ENCODE measurements at places on chromosomes 1 and 21. TPM values are rescaled to one million over a fixed set of nuclear protein-coding genes. Genes with fewer than 3 reads are reported as not detected.

Gene TRIM45
- total RNA-seq, result 0.69 TPM

Gene PADI1
- total RNA-seq, result not detected

DNA sequence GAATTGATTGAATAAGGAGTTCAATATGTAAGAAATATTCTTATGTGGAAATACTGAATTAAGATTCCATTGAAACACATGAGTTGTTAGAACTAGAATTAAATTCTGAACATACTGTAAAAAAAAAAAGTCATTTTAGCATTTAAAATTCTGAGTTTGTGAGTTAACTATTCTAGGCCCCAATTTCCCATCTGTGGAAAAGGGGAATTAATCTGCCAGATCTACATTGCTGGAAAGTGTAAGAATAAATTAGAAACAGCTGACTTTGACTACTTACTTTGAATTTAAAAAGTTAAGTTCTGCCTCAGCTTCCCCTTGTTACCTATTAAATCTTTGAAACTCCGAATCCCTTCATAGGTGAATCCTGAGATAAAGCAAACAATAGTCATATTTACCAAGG lies 103.0 kb downstream of the SNX7 start:
- no peak for DNase-seq

GRCh38 chr1:41466146-41466545 lies 18.3 kb downstream of the EDN2 start:
- no peak for DNase-seq

Gene TPTE
- total RNA-seq, result not detected

DNA sequence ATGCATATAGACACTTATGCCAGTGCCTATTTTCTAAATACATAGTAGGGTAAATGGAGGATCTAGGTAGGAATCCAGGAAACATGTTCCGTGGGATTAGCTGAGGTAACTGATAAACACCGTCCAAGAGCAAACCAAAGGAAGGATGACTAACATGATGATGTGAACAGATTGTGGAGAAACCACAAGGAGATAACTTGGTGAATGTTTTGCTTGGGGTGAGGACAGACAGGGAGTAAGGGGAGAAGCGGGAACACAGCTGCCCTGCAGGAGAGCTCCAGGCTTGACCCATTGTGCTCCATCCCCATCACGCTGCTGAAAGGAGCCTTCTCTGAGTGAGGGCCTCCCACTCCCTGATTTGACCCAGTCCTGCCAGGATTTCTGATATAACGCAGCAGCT lies 87.0 kb upstream of the ZC3H11B start:
- no peak for DNase-seq

DNA sequence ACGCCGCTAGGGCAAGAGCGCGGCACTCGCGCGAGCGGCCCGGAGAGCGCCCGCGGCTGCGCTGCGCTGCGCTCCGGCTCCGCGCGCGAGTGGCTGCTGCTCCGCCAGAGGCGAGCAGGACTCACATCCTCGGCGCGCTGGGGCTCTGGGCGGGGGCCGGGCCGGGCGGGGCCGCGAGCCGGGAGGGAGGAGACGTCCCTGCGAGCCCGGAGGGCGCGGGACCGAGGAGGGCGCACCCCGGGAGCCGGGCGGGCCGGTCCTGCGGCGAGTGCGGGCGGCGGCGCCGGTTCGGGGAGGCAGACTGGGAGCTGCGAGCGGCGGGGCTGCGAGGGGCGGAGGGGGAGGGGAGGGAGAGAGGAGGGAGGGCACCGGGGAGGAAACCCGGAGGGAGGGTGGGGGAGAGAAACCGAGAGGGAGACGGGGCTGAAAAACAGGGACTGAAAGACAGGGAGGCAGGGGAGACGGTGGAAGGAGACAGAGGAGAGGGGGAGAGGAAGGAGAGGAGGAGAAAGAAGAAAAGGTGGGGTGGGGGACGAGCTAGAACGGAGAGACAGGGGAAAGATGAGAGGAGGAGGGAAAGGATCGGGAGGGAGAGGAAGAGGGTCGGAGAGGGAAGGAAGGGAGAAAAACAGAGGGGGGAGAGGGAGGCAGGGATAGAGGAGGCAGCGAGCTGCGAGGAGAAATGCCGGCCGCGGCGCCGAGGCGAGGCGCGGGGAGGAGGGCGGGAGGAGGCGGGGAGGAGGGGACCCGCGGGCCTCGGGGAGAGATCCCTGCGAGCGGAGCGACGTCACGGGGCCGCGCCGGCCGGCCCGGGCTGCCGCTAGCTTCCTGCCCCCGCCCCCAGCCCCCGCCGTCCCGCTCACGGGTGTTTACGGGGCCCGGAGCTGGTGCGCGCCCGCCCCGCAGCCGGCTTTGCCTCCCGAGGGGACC lies at the start of gene CAMK2N1:
Gene CAMK2N1, minus strand, starts transcription at position 684 of the 930 bp plus-strand sequence. CDS start 831 bp downstream, outside the sequence.
- DNase-seq, result peak; percentile 71

Gene KAZN
- 0.33 TPM for total RNA-seq

GRCh38 chr1:92118826-92119225 lies 38.7 kb downstream of the BTBD8 start:
- DNase-seq, result no peak

GRCh38 chr21:29449306-29449950 lies 150.7 kb downstream of the BACH1 start:
- DNase-seq, result no peak

- DNase-seq, result no peak
Measured at GRCh38 chr1:31822766-31823165, 6.9 kb upstream of the SPOCD1 start.

GRCh38 chr1:234499943-234500245 lies 20.9 kb upstream of the TARBP1 start:
- DNase-seq, result no peak

DNA sequence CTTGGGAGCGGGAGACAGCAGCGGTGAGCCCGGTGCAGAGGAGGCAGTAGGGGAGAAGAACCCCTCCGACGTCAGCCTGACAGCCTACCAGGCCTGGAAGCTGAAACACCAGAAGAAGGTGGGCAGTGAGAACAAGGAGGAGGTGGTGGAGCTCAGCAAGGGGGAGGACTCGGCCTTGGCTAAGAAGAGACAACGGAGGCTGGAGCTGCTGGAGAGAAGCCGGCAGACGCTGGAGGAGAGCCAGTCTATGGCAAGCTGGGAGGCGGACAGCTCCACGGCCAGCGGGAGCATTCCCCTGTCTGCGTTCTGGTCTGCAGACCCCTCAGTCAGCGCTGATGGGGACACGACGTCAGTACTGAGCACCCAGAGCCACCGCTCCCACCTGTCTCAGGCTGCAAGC lies 32.9 kb downstream of the STYXL2 start:
- DNase-seq, result no peak

- DNase-seq, result no peak
Measured at GRCh38 chr1:7220007-7220406, 434.8 kb downstream of the CAMTA1 start.

Gene PPM1J
- 1.2 TPM for total RNA-seq

DNA sequence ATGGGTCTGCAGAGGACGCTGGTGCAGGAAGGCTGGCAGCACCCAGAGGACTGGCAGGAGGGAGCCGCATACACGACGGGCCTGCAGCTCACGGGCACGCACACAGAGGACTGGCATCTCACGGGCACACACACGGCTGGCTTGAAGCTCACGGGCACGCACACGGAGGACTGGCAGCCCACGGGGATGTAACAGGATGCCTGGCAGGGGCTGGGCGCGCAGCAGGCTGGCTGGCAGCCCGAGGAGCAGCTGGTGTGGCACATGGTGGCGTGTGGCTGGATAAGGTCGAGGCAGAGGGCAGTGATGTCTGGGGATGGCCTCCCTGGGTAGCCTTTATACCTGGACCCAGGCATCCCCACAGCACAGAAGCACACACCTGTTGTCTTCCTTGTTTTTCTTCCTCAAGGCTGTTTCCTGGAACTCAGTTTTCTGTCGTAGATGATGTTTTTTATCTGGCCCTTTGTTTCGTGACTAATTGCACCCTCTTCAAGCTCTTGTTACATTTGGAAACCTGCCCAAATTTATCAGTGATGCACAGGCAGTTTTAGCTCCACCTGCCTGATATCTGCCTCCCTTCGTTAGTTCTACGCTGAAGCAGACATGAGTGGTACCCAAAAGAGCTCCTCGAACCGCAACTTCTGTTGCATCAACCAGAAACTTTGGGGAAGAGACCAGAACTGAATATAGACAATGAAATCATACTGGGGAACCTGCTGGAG lies at the start of gene KRTAP12-1:
Gene KRTAP12-1, minus strand, starts transcription at position 303 of the 719 bp plus-strand sequence. Its CDS starts 40 bp downstream, at position 263.
- no peak for DNase-seq

- no peak for DNase-seq
Measured at GRCh38 chr1:217369271-217369981, 261.5 kb downstream of the GPATCH2 start.

- DNase-seq, result peak; percentile 49
Measured at GRCh38 chr1:201348211-201348566, 29.3 kb downstream of the TNNT2 start.

DNA sequence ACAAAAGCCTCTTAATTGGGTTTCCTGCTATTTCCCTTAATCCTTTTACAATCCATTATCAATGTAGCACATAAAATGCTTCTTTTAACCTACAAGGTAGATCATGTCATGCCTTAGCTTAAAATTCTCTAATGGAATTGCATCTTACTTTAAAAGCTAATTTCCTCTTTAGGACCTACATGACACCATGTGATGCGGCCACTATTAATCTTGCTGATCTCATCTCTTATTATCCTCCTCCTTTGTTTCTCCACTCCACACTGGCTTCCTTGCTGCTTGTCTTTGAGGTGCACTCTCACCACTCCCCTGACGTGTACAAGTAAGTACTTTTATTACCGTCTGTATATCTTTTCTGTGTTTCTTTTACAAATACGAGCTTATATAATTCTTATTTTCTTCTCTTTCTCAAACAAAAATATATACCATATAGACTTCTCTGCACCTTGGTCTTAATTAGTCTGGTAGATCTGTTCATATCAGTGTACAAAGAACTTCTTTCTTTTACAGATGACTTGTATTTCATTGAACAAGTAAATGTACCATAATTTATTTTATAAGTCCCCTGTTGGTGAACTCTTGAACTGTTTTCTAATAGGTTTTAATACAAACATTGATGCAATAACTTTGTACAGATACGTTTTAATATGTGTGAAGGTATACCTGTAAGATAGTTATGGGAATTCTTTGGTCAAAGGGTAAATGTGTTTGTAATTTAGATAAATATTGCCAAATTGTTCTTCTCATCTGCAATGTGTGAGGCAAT lies 28.2 kb downstream of the GPR88 start:
- DNase-seq, result no peak

Gene AKNAD1
- total RNA-seq, result not detected

Gene A3GALT2
- total RNA-seq, result not detected

Gene MTX1
- total RNA-seq, result 47.9 TPM

DNA sequence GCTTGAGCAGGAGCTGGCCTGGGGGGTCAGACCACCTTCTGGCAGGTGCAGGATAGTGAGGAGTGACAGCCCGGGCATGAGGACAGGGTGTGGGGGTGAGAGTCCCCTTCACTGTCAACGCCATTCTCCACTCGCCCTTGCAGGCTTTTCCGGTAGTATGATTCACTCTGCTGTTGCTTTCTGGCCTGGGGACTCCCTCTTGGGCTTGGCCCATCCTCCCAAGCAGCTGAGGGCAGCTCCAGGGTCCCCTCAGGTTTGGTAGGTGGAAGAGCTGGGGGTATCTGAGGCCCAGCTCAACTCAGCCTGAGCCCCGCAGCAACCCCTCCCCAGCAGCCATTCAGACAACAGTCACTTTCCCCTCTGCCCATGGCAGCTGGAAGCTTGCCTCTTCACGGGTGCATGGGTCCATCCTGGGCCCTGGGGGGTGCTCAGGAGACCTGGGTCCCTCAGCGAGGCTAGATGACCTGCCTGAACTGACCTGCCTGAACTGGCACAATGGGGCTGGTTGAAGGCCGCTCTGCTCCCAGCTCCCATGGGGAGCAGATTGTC lies 1.3 kb downstream of the CLDN19 start:
- DNase-seq, result no peak

Gene CD52
- total RNA-seq, result 261 TPM

DNA sequence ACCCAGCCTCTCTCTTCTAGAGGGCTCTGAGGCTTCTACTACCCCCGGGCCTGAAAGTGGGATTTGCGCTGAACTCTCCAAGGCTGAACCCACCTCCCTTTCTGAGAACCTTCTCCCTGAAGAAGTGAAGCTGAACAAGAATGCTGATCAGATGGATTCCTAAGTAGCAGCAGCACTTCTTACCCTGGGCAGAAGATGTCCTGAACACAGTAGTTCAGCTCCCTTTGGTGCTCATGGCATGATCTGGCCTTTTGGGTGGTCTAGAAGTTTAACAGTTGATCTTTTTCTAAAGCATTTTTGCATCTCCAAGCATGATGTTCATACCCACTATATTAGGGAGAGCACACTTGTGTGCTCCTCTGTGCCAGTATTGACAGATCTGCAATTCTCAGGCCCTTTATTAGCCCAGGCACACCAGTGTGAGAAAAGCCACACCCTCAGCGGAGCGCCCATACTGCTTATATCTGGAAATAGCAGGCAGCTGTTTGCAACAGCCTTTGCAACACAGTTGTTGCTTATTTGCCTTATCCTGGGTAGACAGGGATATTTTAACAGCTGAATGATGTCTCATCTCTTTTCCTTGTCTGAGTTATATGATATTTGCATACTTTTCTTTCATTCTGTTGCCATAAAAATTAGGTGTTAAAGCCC lies 34.2 kb downstream of the CNN3 start:
- DNase-seq, result no peak

Gene TLR5
- 0.48 TPM for total RNA-seq

Gene BRDT
- total RNA-seq, result not detected

Gene HEATR1
- 70.1 TPM for total RNA-seq

DNA sequence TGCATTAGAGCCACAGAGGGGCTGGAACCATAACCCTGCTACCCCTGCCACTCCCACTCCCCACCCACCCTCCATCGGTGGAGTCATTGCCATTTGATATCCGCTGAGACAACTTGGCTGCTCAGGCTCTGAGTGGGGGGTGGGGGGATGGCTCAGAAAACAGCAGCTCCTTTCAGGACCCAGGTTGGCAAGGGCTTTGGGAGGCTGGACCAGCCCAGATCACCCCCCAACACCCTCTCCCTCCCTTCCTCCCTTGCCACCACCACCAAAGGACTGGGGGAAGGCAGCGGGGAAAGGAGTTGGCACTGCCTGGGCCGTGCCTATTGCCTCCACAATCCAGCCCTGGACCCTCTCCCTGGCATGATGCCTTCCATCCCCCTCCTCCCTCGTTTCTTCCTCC lies 1.7 kb downstream of the KCNJ10 start:
- no peak for DNase-seq

DNA sequence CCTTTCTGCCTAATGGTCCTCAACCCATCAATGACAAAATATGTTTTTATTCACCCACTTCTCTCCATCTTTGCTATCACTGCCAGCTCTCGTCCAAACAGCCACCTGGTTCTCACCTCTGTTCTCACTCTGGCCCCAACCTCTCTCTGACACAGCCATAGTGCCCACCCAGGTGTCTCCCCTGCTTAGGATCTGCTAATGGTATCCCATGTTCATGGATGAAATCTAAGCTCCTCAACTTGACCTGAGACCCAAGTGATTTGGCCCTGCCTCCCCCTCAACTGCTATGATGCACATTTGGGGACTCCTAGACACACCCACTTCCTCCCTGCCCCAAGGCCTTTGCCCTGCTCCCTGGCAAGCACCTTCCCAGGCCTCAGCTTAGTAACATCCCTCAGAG lies 25.9 kb downstream of the KIF17 start:
- DNase-seq, result no peak

All from activated CD4-positive, alpha-beta memory T cell treated with anti-CD3 and anti-CD28 coated beads for 36 hours (primary cell).